Muscle of leg (tissue), 16 donors: ENCODE measurements at places on chromosomes 1 and 21. TPM values are rescaled to one million over a fixed set of nuclear protein-coding genes. Genes with fewer than 3 reads are reported as not detected.

DNA sequence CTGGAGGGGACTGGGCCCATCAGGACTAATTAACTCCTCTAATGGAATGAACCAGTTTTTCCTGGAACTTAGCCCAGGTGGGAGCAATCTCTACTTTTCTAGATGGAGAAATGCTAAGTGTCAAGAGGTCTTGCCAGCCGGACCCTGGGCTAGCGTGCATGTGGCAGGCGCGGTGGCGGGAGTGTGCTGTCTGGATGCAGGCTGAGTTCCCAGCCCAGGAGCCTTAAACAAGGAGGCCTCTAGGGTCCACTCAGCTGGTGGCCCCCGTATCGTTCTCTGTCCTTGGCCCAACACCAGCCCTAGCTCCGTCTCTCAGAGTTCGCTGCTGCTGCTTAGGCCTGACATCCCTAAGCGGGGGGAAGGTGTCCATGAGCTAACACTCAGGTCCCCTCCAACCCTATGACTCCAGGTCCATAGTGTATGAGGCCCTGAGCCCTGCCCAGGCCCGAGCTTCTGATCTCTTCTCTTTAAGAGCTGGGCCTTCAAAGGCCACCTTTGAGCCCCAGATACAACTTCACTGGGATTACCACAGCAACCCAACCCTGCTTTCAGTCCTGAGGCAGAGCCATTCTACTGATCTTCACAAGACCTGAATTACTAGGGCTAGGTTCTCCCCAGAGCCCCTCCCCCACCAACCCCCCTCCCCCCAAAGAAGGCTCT lies 3.7 kb upstream of the KCNC4 start:
- DNase-seq: no peak

DHDDS gene
- total RNA-seq: 21.8 TPM

DNA sequence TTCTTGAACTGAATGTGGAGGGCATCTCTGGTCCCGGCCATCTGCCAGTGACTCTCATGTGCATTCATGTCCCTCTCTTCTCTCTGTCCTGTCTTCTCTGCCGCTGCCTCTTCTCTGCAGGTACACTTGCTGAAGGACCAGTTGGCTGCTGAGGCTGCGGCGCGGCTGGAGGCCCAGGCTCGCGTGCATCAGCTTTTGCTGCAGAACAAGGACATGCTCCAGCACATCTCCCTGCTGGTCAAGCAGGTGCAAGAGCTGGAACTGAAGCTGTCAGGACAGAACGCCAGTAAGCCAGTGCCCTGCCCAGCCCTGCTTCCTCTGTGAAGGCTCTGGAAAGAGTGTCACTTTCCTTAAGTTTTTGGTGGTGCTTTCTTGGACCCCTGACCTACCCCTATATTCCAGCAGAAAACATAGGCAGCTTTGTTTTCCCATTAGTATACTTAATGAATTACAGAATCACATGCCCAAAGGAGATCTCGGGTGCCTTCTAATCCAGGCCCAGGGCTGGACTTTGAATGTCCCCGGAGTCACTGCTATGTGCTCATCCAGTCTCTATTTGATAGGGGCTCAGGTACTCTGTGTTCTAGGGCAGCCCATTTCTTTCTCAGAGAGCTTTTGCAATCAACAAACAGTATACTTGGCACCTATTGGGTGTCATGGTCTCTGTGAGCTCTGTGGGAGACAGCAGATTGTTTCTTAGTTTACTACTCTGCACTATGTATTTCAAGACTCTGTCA lies 11.2 kb downstream of the SPATA46 start:
- DNase-seq: no peak

- DNase-seq: no peak
These were observed 19.7 kb downstream of the PPFIA4 start for GRCh38 chr1:203045821-203046594.

- no peak for DNase-seq
These were observed 25.9 kb downstream of the C2CD2 start for GRCh38 chr21:41927727-41928409.

RIPK4 gene
- 0.22 TPM for total RNA-seq

GPR153 gene
- total RNA-seq: 9.8 TPM

DNA sequence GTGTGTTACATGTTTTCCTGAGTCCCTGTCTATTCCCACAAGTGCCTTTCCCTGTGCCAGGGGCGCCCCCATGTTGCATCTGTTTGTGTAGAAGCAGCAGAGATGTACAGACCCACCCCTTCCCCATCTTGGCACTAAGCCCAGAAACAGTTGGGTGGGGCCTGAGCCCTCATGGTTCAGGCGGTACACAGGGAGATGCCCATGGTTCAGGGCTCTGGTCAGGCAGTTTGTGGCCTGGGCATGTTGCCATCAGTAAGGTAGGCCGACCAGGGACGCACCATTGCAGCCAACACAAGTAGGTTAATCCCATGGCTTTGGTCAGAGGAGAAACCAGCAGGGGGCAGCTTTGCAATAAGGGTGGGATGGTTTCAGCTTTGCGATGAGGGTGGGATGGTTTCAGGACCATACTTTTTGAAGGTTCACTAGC lies 914 bp upstream of the ADGRB2 start:
- DNase-seq: no peak

DNA sequence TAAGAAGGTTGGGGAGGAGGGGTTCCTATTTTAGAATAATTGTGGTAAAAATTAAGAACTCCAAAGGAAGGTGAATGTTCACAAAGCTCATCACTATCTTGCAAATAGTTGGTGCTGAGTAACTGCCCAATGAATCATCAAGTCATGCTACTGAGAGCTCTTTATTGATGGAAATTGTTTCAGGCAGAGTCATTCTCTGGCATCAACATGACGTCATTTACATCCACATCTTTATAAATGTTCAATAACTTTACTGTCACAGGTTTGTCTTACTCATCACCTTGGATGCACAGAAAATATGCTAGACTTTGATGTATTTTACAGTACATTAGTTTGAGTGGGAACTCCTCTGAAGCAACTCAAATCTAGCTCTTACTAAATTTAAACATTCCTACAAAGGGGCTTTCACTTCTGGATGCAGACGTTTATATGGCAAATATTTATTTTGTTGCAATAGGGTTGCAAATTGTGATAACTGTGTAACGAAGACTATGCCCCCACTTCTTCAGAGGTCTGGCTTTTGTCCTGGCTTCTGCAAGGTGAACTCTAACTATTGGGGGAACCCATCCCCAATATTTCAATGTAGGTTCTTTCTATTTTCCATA lies 273.7 kb upstream of the AJAP1 start:
- DNase-seq: no peak

DNA sequence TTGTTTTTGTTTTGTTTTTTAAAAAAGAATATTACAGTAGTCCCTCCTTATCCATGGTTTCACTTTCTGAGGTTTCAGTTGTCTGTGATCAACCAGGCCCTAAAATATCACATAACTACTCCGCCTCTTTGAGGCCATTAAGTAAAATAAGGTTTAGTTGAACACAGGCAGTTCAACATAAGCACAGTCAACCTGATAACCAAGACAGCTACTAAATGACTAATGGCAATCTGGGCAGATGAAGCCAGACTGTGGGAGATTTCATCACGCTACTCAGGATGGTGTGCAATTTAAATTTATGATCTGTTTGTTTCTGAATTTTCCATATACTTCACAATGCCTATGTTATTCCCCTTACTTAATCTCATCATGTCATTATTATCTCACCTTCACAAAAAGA lies 30.1 kb downstream of the LDLRAD1 start:
- no peak for DNase-seq

ADORA3 gene
- 0.58 TPM for total RNA-seq

DNA sequence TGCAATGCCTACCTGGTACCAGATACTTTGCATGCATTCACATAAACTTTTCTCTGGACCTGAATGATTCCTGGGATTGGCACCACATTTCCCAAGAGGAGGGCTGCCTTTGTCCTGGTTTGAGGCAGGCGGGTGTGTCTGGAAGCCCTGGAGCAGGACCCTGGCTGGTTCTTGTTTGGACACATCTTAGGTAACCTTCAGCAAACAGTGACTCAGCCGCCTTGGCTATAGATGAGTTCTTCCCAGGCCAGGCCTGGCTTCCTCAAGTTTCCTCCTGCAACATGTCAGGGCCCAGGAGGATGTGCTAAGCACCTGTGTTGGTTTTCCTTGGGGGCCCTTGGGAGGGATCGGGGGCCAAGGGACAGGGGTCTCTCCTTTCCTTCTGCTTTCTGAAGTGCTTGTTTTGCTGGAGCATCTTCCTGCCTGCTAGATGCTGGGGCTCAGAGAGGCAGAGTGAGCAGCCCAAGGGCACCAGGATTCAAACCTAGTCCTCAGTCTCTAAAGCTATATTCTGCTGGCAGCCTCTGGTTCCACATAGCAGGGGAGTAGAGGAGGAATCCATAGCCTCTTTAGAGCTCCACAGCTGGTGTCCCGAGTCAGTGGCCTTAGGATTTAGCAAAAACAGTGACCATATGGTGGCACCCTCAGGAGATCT lies 38.2 kb downstream of the PAX7 start:
- DNase-seq: no peak

NKAIN1 gene
- total RNA-seq: 1.3 TPM

GRCh38 chr21:34813266-34813894 lies 144.6 kb downstream of the CLIC6 start:
- no peak for DNase-seq
